ENCODE measurements at places on chromosomes 6 and 20. TPM values are rescaled to one million over a fixed set of nuclear protein-coding genes. Genes with fewer than 3 reads are reported as not detected.

The CLDN20 gene
- total RNA-seq, result not detected

The SRMS gene
- not detected for total RNA-seq

The SPATA25 gene
- 0.60 TPM for total RNA-seq

The BRD2 gene
- 40.2 TPM for total RNA-seq

The BTNL2 gene
- total RNA-seq, result 0.12 TPM

The ETV7 gene
- total RNA-seq, result 0.75 TPM

The PHACTR1 gene
- total RNA-seq, result 0.08 TPM

Data from smooth muscle cell of the coronary artery (primary cell).